ENCODE measurements at places on chromosomes 6 and 20.

DNA sequence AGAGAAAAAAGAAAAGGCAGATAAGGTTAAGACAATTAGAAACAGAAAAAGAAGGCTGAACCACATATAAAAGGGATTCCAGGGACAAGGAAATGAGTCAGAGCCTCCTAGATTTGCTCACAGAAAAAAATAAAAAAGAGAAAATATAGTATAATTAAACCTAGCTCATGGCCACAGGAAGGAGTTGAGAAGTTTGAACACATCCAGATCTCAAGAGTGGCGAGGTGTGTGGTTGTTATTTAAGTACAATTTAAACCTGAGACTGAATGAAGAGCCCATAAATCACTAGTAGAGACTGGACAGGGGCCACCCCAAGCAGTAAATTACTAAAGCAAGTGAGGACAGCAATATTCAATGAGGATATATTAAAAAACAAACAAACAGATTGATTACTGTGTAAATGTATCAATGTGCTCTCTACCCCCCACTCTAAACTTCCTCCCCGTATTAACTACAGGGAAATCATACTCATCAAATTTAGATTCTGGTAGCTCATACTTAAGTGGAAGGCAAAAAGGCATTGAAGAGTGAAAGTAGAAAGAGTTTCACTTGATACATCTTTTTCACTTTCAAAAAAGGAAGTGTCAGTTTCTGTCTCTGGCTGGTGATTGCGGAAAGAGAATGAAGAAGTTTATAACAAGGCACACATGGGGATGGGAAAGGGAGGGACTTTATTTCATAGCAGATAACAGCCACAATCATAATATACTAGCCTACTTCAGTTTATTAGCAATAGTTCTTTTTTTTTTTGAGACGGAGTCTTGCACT lies 49.3 kb upstream of the SCAF8 start:
- no peak for DNase-seq

- DNase-seq: no peak
Measured at GRCh38 chr6:151747896-151748295, 59.6 kb upstream of the ESR1 start.

- DNase-seq: no peak
Measured at GRCh38 chr6:16168121-16168520, 39.2 kb downstream of the MYLIP start.

DNA sequence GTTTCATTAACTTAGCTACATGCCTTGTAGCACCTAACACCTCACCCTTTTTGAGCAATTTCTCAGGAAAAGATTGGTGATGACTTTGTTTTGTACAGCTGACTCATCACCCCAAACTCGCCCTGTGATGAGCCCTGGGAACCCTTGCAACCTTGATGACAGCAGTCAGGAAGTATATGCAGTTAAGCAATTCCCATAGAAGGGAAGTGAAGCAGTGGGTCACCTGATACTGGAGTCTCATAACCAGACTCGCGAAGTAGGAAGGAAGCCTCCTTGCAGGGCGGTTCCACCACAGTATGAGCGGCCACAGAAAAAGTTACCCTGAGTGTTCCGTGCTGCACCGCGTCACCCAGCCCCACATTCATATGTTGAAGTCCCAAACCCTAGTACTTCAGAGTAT lies 82.0 kb upstream of the EDN1 start:
- no peak for DNase-seq

DNA sequence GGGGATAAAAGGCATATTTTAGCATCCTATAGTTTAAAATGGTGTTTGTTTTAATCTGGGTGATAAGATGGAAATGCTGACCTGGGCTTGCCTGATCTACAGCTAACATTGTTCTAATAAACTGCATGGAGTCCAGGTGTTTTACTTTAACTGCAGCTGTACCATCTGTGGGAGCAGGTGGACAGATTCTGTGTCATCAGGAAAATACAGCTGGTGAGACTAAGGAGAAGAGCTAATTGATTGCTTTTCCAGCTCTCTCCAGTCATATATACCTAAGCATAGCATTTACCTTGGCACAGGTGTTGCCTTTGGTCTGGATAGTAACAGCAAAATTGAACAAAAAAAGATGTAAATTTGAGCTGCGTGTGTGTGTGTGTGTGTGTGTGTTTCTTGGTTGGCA lies 31.6 kb downstream of the CBFA2T2 start:
- DNase-seq: no peak

DNA sequence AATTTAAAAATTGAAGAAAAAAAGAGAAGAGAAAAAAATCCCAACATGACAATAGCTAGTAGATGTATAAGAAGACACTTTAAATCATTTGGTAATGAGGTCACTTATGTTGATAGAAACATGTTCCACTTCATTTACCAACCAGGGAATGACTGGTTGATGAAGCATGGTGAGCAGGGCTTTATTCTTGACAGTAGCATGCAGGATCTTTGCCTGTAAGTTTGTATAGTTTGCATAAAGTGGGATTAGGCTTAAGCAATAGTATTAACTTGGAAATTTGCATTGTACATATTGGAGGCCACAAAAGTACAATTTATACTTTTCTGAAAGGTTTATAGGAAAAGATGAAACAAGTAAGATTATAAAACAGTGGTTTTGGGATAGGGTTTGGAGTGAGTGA lies 67.0 kb downstream of the NOX3 start:
- DNase-seq: no peak

DNA sequence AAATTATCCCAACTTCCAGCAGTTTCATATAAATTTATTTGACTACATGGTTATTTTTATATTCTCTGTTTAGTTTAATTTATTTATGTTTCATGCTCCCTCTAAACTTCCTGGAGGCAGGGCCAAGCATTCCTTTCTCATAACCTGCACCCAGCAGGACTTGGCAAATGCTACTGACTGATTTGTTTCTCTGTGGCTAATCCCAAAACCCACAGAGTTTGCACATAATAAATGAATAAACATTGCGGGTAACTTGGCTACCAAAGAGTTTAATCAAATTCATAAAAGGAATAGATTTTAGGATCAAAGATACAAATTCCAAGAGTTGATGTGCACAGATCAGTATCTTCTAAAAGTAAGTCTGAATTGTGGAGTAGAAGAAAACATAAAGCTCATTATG lies 239.5 kb downstream of the SLC35F1 start:
- no peak for DNase-seq

GRCh38 chr20:22465622-22466446 lies 118.5 kb downstream of the FOXA2 start:
- DNase-seq: no peak

DNA sequence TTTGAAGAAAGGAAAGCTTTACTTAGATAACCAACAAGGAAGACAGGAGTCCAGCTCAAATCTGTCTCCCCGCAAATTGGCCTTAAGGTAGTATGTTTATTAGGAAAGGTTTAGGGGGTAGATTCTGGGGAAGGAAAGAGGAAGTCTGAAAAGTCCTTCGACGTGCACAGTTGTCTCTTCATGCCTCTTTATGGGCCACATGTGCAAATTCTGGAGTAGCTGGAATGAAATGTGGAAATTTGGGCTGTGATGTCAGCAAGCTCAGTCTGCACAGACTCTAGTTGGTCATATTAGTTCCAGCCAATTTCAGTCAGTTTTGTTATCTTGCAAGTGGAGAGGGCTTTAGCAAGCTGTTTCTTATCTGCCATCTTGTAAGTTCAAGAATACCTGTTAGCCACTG lies 50.1 kb downstream of the NUP153 start:
- DNase-seq: no peak

GRCh38 chr20:34037767-34038166 lies 44.1 kb downstream of the RALY start:
- no peak for DNase-seq

DNA sequence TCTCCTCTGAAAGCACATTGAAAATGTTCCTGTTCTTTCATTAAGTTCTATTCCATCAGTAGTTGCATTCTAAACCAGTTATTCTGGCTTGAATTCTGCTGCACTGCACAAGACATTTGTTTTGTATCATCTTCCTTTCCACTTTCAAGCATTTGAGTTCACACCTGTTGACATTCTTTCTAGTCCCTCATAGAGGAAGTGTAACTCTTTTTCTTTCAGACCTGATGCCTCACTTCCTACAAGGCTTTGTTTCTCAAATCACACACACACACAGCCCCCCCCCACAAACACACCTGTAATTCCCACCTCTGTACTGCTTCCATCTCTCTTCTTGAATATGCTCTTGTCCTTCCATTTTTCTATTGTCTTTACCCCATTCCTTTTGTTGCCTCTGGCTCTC lies 50.9 kb downstream of the CCN2 start:
- no peak for DNase-seq

- DNase-seq: no peak
Measured at GRCh38 chr20:14491436-14491835, 154.0 kb upstream of the FLRT3 start.

DNA sequence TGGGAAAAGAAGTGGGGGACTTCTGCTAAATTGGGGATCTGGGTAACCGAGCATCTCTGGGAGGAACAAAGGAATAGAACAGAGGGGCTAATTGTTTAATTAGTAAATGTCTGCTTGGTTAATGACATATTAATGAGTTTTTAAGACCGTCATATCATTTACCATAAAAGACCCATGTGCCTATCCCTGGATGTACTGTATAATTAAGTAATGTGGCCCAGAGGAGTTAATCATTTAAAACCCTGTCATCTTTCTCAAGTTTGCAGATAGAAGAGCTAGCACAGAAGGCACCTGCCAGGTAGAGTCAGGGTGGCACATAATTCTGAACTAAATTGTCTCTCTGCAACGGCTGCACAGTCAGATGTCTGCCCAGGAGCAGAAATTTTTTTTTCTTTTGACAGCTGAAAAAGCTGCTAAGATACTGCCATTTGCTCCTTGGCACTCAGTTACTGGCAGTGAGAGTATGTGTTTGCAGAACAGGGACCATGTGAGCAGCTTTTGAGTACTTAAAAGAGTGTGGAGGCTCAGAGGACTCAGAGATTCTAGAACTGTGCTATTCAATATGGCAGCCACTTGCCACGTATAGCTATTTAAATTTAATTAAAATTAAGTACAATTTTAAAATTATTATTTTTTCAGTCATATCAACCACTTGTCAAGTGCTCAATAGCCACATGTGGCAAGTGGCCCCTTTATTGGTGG lies 202.7 kb upstream of the SLC35B3 start:
- DNase-seq: no peak

GRCh38 chr6:148247386-148248063 lies 95.1 kb upstream of the SASH1 start:
- DNase-seq: no peak

- no peak for DNase-seq
Measured at GRCh38 chr6:34990971-34991560, 102.0 kb downstream of the ANKS1A start.

DNA sequence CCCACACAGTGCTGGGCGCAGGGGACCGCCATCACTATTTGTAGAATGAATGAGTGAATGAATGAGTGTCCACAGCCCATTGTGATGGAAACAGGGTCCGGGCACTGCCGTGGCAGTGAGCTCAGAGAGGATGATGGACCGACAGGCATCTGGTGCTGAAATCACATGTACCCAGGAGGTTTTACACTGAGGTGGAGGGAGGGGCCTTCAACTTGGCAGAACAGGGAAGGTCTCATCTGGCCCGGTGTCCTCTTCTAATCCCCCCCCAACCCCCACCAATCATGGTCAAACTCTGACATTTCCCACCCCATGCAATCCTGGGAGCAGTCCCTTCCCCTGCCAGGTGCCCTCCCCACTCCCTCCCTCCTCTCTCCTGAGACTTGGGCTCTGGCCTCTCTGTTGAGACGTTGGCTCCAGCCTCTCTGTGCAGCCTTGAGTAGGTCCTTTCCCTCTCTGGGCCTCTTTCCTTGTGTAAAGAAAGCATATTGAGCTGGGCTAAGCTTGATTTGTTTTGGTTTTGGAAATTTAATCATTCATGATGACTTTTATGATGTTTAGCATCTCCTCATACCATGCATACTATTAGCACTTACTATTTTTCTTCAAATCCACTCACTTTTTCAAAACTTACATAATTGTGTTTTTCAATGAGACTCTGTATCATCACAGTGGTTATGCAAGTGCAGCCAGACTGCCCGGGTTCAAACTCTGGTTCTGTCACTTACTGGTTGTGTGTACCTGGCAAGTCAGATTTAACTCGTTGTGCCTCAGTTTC lies 10.8 kb downstream of the KIAA1755 start:
- DNase-seq: no peak

GRCh38 chr6:138577151-138577915 lies 78.0 kb upstream of the NHSL1 start:
- DNase-seq: no peak
